ENCODE measurements at places on chromosomes 13 and 19.

DNA sequence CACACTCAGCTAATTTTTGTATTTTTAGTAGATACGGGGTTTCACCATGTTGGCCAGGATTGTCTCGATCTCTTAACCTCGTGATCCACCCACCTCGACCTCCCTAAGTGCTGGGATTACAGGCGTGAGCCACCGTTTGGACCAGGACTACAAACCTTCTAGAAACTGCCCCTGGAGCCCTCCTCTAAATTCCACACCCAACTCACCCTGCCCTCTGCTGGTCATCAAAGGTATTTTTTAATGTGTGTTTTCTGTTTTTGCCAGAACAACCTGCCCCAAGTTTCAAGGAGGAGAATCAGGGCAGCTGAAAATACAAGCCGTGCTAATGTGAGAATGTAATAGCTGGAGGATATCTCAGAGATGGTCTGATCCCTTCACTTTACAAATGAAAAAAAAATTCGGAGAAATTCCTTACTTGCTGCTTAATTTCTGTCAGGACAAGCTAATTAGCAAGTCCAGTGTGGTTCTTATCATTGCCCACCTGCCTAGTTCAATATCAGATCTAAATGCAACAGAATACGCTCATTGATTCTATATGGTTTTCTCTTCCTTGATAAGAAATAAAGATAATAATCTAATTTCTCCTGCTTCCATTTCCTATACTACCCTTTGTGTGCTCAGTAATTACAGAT, 4.1 kb downstream of the ATP8A2 start:
- DNase-seq: peak; percentile 76

DNA sequence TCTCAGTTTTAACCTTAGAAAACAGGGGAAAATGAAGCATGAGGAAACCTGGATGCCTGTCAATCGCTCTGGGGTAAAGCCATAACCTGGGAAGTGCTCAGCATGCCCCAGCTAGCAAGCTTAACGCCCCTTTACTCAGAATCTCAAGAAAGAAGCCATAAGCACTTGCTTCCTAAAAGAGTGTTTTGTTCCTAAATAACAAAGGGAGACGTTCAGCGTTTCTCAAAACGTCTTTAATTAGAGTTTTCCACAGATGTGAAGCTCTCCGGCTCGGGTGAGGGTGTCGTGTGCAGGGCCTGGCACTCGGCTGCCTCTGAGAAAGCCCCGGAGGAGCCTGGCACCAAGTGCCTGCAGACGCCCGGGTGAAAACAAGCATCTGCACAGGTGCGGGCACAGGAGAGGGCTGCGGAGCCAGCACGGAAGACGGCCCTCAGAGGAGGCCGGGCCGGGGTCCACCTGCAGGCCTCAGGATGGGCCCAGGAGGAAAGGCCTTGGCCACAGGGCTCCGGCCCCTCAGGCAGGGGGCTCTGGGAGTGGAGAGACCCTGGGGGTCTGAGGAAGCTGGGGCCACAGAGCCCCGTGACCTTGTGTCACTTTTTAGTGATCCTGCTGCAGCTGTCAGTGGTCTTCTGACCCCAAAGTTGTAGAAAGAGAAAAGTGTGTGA, 6.2 kb downstream of the GAS6 start:
- DNase-seq: no peak

DNA sequence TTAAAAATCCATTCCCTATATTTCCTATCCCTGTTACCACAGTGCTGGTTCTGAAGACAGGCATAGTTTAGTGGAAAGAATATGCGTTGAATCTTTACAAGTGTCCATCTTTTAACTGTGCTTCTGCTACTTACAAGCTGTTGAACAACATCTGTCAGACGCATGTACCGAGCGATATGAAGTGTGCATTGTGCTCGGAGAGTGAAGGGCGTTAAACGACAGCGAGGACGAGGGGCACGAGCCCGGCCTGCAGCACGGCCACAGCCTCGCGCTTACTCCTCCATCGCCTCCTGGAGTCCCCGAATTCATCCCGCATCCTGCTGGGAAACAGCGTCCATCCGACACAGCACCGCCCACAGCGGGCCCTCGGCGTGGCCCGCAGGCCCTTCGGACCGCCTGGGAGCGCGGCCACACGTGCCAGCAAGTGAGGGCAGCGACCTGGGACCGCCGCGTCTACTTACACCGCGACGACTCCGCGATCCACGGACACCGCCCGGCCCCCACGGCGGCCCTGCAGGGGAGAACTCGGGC, 514 bp downstream of the PCID2 start:
- peak; percentile 29 for DNase-seq

- DNase-seq: no peak
Observed at GRCh38 chr19:11964496-11964857, 363 bp upstream of the ZNF763 start.
